Osteocyte (in vitro differentiated cells): ENCODE measurements at places on chromosomes 4 and X.

GRCh38 chr4:95023110-95023509 is 265.4 kb downstream of the BMPR1B start:
- DNase-seq, result no peak

DNA sequence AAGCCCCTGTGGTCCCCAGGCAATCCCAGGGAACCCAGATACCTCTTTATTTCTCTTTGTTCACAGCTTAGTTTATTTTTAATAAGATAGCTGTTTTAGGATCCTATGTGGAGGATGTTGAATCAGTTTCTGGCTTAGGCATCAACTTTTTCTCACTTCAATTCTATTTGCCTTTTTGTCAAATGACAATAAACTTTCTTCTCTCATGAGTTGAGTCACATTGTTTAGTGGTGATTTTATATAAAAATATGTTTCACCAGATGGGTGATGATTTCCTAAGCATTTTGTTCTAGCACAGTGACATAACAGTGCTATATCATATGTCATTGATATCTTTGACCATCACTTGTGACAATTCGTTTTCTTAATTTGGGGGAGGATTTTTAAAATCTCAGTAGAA is 198.1 kb upstream of the PUDP start:
- DNase-seq, result no peak

DNA sequence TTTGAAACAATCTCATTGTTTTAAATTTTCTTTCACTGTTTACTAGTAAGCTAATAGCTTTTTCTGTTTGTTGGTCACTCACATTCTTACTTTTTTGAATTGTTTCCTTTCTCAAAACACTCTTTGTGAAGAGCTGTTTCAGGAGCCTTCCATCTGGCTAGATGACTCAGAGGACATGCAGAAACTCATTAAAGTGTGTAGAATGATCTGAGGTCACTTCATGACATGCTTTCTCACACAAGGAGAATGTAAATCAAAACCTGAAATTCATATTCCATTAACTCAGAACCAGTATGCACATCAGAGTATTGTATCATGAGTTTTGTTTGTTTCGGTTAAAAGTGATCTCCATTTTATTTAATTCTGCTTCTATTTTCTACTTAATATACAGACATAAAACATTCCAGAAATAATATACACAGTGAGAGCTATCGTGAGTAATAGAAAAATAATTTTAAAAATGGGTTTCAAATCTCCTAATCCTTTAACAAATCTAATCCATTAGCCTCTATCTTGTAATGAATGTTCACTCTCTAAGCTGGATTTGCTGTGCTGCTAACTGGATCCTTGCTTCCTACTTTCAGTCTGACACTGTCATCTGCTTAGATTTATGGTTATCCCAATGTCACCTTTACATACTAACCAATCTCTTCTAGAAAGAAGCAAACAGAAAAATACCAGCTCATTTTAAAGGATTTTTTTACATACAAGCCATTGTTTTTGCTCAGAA is 449.6 kb downstream of the FSTL5 start:
- no peak for DNase-seq

DNA sequence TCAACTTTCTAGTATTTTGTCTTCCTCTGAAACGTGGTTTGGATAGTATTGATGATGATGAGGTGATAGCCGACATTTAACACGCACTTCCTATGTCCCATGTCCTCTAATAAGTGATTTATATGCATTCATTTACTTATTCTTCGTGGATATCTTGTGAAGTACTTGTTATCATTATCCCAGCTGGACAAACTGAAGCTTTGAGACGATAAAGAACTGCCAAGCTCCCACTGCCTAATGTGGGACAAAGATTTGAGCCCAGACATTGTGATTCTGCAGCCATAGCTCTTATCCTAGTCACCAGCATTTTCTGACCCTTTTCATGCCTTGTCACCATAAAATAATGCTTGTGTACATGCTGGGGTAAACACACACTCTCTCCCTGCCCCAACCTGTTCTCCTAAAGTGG is 92.5 kb downstream of the RAPGEF2 start:
- no peak for DNase-seq

GRCh38 chrX:153627675-153628111 is 19.3 kb upstream of the DUSP9 start:
- DNase-seq, result no peak

DNA sequence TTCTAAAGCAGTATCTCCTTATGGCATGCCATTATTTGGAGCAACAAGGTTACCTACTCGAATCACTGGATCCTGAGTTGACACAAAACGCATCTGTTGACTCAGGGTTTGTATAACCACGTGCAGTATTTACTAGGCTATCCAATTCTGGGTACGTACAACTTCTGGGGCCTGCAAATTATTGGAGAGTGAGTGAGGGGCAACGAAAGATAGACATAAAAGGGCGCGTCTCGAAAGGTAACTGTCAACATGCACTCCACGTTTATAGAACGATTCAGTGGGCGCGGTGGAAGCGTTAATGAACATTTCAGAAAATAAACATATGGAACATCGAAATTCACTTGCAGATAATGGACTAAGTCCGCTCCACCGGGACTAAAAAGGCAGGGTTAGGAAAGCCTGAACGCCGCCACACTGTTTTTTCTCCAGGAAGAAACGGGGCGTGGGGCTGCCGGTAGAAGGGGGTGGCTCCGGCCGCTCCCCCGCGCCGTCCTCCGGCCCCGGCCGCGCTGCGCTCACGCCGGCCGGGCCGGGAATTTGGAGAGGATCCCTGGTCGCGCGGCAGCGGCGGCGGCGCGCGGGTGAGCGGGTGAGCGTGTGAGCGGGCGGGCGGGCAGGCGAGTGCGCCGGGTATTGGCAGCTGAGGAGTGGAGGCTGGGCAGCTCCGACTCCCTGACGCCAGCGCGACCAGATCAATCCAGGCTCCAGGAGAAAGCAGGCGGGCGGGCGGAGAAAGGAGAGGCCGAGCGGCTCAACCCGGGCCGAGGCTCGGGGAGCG is at the start of gene SMAD1:
Gene SMAD1, plus strand, starts transcription at position 690 of the 778 bp plus-strand sequence. CDS start 32,761 bp downstream, outside the sequence.
- peak; percentile 94 for DNase-seq

DNA sequence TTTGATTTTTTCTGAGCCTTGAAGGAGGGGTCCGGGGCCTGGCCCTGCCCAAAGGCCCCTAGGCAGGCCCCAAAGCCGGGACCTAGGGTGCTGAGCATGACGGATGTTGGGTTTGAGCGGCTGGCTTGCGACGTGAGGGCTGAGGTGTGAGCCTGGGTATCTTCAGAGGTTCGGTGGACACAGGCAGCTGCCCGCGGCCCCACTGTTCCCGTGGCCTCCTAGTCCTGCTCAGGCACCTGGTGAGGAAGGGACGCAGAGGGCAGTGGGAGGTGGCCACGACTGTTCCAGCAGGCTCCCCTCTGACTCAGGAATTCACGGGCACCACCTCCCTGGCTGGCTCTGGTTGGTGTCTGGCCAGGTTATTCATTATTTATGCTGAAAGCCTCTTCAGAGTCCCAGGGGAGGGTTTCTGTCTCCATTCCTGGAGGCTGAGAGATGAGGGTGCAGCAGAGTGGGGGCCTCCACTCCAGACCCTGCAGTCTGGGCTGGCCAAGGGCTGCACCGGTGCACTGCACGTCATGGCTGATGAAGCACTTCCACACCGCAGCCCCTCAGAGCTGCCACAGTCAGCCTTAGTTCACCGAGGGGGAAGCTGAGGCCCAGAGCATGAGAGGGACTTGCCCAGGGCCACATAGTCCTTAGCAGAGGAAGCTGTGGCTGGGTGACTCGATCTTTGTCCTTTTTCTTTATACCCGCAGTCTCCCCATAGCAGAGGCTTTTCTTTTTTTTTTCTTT is 2.2 kb downstream of the MSANTD1 start:
- DNase-seq, result no peak

GRCh38 chrX:40719218-40719617 is 16.1 kb downstream of the MED14 start:
- no peak for DNase-seq

DNA sequence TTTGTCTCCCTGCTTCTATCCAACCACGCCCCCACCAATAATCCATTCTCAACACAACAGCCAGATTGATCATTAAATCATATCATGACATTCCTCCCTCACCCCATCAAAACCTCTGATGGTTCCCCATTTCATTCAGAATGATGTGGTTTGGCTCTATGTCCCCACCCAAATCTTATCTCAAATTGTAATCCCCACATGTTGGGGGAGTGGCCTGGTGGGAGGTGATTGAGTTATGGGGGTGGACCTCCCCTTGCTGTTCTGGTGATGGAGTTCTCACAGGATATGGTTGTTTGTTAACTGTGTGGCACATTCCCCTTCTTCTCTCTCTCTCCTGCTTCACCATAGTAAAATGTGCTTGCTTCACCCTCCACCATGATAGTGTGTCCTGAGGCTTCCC is 23.3 kb downstream of the TRMT2B start:
- DNase-seq, result no peak

GRCh38 chr4:140846736-140847135 is 90.6 kb upstream of the TBC1D9 start:
- no peak for DNase-seq

DNA sequence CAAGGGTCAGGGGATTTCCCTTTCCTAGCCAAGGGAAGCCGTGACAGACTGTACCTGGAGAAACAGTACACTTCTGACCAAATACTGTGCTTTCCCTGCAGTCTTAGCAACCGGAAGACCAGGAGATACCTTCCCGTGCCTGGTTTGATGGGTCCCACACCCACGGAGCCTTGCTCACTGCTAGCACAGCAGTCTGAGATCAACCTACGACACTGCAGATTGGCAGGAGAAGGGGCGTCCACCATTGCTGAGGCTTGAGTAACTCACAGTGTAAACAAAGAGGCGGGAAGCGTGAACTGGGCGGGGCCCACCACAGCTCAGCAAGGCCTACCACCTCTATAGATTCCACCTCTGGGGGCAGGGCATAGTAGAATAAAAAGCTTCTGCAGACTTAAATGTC is 48.7 kb upstream of the SRD5A3 start:
- DNase-seq, result no peak
